ENCODE measurements at places on chromosomes 1 and 21.

- no peak for DNase-seq
These were observed 10.2 kb upstream of the SMIM12 start for GRCh38 chr1:34869760-34870159.

DNA sequence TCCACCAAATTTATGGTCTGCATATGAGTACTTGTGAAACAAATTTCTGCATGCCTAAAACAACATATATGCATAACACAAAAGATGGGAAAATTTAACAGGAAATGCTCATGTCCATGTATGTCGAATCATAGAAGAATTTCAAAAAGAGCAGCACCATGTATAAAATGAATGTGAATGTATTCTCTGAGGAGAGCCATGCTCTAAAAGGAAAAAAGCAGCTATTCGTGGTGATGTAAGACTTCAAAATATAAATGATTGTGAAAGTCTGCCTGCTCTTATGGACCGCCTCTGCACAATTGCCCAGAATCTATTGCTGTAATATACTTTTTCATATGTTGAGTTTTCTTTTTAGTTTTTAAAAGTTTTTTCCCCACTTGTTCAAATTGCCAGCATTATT, 66.8 kb downstream of the EPB41 start:
- no peak for DNase-seq

GRCh38 chr1:29655145-29655544, 418.8 kb downstream of the PTPRU start:
- DNase-seq, result no peak

GRCh38 chr21:17089091-17089491, 423.8 kb upstream of the CXADR start:
- DNase-seq, result no peak

- no peak for DNase-seq
These were observed 355.7 kb downstream of the LTN1 start for GRCh38 chr21:28636752-28637691.

- DNase-seq, result peak; percentile 34
These were observed 46.9 kb downstream of the DOP1B start for GRCh38 chr21:36203603-36203889.

- no peak for DNase-seq
These were observed 27.3 kb downstream of the ABL2 start for GRCh38 chr1:179202161-179202560.

DNA sequence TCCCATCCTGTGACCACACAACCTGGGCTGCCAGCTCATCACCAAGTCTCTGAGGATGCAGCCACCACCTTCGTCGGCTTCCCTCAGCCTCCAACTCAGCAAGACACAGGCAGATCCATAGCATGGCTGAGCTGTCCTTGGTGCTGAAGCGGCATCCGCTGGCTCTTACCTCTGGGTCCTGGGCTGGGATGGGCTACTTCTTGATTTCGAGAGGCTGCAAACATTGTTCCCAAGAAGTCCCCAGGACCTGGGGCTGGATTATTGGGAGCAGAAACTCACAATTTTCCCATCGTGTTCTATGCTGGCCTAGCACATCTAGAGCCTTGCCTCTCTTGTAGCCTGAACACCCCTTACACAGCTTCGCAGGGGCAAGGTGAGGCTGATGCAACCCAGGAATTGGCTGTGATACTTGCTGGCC, 24.9 kb upstream of the C1QA start:
- DNase-seq, result peak; percentile 59

- no peak for DNase-seq
These were observed 31.9 kb upstream of the LRRC3 start for GRCh38 chr21:44423312-44423821.

GRCh38 chr1:221608835-221609320, 133.0 kb downstream of the DUSP10 start:
- DNase-seq, result no peak

GRCh38 chr1:46098027-46098712, 34.3 kb downstream of the PIK3R3 start:
- DNase-seq, result no peak

DNA sequence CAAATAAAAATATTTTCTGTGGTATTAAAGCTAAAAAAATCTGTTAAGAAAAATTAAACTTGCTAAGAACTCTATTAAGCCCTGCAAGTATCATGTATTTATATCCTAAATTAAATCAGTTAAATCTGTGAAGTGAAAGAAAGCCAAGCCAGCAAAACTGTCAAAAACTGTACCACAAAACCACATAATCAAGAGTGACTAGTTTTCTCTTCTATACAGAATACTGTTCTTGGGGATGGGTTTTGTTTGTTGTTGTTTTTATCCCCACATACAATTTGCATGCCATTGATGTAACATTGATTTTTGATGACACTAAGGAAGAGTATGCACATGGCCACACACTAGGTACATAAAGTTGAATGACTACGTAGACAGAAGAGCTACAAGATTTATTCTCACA, 20.4 kb downstream of the DPH5 start:
- DNase-seq, result no peak

DNA sequence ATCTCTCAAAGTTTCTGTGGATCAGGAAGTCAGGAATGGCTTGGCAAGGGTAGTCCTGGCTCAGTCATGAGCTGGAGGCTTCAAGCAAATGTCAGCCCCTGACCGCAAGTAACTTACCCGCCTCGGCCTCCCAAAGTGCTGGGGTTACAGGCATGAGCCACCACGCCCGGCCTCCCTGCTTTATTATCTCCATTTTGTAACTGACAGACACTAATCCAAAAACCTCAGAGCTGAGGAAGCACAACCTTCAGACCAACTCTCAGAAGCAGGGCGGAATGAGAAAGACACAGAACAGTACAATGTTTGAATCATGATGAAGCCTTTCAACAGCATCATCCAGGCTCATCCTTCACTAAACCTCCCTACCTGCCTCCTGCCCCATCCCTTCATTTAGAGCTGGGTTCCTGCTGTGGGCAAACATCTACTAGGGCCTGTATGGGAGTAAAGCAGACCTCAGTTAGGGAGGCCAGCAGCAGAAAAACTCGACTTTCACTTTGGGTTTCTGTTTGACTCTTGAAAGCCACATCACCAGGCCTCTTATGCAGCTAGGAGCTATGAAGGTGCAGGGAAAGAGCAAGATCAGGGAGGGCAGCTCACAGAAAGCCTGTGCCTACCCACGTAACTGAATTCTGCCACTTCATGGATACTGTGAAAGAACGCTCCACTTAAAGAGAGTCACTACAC, 84.4 kb upstream of the RAB4A start:
- peak; percentile 61 for DNase-seq

All from activated CD4-positive, alpha-beta T cell treated with anti-CD3 and anti-CD28 coated beads, Interleukin-2, amount 10 ng/mL, durations not matched to agents 7 days and 5 days (primary cell).